ENCODE measurements at places on chromosomes 5 and 9. TPM values are rescaled to one million over a fixed set of nuclear protein-coding genes. Genes with fewer than 3 reads are reported as not detected.

HTR4 gene
- total RNA-seq = 0.07 TPM

PDCD1LG2 gene
- 22.8 TPM for total RNA-seq

NR5A1 gene
- not detected for total RNA-seq

MAP3K1 gene
- total RNA-seq = 4.6 TPM

SLC36A3 gene
- total RNA-seq = not detected

C9orf153 gene
- 0.98 TPM for total RNA-seq
